ENCODE measurements at places on chromosomes 13 and 19.

- DNase-seq: no peak
These were observed 87.9 kb downstream of the LRCH1 start for GRCh38 chr13:46640843-46641242.

DNA sequence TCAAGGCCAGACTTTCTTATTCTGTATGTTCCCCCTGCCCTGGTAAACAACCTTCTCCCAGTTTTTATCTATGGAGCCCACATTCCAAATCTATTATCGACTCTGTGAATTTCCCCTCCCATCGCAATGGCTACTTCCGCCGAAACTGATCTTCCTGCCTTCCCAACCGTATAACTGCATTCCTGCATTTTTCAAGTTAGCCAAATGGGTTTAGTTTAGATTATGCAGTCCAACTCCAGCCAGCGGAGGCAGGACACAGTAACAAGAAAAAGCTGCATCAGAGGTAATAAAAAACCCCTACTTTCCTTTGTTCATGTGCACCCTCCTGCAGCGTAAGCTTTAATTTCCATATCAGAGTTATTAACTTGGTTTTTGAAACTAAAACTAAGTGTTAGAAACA is 112.2 kb upstream of the ZNF91 start:
- no peak for DNase-seq

GRCh38 chr19:5628919-5629481 is 6.1 kb downstream of the SAFB start:
- no peak for DNase-seq

GRCh38 chr13:113904411-113904810 is 40.5 kb upstream of the GAS6 start:
- peak; percentile 55 for DNase-seq

DNA sequence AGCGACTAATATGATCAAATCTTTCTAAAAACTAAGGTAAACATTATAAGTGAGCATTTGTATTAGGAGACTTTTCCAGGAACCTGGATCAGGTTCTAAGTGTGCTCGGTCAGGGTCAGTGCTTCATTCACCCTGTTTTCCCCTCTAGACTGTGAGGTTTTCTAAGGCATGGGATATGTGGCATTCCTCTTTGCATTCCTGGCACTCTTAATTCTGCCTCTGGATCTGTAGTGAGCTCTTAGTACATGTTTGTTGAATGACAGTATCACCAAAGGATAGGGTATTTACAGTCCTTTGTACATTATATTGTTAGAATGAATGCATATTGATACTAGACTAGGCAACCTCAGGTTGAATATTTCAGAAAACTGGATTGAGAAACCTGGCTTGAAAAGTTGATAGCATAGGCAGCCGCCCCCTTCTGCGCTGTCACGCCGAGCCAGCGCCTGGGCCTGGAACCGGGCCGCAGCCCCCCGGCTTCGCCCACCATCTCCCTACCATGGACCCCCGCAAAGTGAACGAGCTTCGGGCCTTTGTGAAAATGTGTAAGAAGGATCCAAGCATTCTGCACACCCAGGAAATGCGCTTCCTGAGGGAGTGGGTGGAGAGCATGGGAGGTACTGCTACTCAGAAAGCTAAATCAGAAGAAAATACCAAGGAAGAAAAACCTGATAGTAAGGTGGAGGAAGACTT is 156.5 kb downstream of the KCNRG start:
- DNase-seq: no peak

- DNase-seq: peak; percentile 95
These were observed 527 bp downstream of the CCDC9 start for GRCh38 chr19:47256693-47257410.
